ENCODE measurements at places on chromosomes 6 and 20.

DNA sequence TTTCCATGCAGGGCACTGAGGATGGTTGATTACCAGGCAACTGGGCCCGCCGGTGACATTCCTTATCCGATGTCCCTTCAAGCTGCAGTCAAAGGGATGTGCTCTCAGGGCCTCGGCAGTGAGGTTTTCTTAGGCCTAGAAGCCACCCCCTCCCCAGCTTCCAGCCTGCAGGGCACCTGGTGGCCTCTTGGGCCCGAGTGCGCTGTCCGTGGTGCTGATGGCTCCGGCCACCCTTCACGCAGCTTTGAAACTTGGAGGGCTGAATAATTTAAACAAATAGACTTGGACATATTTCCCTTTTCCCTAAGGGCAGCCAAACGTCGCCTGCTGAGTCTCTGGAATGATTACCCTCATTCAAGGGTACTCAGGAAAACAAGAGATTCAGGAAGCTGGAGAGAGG lies 8.9 kb upstream of the MLN start:
- peak; percentile 24 for DNase-seq

DNA sequence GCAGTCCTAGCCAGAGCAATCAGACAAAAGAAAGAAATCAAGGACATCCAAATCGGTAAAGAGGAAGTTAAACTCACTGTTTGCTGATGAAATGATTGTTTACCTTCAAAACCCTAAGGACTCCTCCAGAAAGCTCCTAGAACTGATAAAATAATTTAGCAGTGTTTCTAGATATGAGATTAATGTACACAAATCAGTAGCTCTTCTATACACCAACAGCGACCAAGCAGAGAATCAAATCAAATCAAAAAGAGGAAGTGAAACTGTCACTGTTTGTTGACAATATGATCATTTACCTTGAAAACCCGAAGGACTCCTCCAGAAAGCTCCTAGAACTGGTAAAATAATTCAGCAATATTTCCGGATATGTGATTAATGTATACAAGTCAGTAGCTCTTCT lies 21.7 kb downstream of the SERPINB9 start:
- DNase-seq, result no peak

DNA sequence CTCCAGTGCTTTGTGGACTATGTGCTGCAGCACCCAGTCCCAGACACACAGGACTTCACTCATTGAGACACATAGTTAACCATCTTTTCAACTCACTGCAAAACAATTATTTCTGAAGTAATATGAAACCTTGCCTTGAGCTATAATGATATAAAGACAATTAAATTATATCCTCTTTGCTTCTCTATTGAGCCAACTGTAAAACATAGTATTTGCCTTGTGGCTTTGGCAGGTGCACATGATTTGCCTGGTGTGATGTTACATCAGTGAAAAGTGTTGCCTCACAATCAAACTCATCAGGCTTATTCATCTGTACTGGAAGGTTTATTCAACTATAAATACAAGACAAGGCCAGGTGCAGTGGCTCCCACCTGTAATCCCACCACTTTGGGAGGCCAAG lies 80.6 kb downstream of the NCOA7 start:
- DNase-seq, result no peak

- peak; percentile 40 for DNase-seq
Measured at GRCh38 chr6:90079560-90080490, 185.6 kb downstream of the GJA10 start.

DNA sequence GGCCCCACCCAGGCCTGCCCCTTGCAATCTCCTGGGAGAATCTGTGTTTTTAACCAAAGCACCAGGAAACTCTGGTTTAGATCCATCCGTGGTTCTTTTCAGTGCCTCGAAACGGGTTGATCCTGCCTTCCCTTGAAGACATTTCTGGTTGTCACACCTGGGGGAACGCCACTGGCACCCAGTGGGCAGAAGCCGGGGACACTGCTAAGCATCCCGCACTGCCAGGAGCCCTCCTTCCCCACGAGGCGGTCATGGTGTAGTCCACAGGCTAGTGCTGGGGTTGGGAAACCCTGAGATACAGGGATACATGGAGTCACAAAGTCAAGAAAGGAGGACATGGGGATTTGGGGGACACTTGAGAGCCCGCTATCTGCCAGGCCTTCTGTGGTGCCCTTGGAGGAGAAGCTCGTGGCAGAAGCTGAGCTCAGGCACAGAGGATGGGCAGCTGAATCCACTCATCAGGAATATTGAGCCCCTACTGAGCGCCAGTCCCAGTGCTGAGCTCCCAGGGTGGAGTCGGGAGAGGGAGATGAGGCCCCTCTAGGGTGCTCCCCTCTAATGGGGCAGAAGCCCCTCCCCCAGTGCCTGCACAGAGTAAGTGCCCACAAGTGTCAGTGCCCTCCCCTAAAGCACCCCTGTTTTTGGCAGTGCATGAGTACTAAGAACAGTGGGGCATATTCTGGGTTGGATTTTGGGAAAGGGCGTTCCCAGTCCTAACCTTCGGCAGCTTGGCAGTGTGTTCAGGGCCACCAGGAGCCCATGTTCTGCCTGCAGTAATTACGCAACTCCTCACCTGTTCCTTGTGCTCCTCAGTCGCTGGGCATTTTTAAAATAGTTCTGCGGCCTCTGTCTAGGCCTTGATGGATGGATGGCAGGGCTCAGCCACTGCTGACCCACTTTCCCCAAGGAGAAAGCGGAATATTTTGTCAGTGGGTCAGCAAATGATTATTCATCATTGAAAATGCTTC lies 25.6 kb upstream of the PHACTR3 start:
- DNase-seq, result no peak

- no peak for DNase-seq
Measured at GRCh38 chr6:107121964-107122495, 6.7 kb upstream of the BEND3 start.

GRCh38 chr6:48996461-48997119 lies 466.5 kb downstream of the MMUT start:
- DNase-seq, result no peak

DNA sequence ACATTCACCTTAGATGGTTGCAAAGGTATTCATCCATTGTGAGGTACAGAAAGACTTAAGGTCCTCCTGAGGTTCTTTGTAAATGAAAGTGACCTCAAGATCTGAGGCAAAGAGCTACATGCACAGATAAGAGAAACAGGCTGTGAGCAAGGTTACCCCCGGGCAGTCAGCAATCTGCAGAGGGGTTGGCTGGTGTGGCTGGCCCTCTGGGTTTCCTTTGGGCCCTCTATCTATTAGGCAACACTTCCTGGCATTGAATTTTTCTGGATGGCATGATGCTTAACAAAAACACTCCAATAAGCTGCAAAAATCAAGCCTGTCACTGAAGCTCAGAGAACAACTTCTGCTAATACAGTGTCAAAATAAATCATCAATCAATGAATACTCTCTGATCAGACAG lies 48.9 kb upstream of the RALGAPA2 start:
- no peak for DNase-seq

- no peak for DNase-seq
Measured at GRCh38 chr20:2311329-2311728, 15.5 kb downstream of the TGM3 start.

- DNase-seq, result no peak
Measured at GRCh38 chr20:41405436-41405835, 38.8 kb upstream of the EMILIN3 start.

- no peak for DNase-seq
Measured at GRCh38 chr6:159331451-159331850, 162.3 kb downstream of the FNDC1 start.

DNA sequence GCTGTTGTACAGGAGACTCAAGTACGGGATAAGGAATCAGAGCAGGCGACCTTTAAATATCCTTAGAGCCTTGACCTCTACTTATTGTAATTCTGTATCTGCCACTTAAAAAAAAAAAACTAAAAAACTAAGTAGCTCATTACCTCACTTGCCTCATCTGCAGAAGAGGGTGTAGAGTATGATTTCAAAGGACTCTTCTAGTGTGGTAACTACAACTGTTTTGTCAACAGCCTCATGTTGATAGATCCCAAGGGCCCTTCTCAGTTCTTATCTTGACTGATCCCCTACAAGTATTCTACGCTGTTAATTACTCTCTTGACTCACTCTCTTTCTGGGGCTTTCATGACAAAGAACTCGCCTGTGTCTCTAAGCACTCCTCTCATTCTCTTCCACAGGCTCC lies 16.7 kb upstream of the PDYN start:
- no peak for DNase-seq

DNA sequence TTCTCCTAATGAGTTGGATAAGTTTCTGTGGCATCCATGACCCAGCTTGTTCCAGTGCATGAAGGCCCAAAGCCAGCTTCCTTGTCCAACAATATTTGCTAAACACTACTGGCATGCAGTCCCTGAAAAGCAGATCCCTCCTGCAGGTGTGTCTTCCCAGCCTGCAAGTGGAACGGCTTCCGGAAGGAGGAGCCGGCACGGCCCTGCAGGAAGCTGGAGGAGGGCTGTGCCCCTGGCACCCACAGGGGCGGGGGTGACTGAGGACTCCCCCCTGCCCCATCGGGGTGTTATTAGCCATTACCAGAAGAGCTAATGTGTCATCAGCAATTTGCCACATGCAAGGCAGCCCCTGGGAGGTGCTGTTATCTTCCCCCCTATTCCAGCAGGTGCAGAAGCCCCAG lies 27.4 kb downstream of the NPEPL1 start:
- no peak for DNase-seq

DNA sequence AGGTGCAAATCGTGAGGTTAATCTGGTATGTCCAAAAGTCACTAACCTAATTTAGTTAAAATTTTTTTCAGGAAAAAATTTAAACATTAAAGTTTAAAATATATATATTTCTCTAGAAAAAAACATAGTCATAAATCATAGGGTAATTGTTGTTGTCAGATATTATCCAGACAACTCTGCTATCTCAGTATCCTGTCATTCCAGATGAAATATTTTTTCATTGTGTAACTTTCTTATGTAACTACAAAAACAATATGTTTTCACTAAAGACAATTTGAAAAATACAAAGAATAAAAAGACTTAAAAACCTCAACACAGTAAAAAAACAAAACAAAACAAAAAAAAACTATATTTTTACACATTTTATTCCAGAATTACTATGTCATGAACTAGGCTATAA lies 57.6 kb downstream of the TENT5A start:
- no peak for DNase-seq

DNA sequence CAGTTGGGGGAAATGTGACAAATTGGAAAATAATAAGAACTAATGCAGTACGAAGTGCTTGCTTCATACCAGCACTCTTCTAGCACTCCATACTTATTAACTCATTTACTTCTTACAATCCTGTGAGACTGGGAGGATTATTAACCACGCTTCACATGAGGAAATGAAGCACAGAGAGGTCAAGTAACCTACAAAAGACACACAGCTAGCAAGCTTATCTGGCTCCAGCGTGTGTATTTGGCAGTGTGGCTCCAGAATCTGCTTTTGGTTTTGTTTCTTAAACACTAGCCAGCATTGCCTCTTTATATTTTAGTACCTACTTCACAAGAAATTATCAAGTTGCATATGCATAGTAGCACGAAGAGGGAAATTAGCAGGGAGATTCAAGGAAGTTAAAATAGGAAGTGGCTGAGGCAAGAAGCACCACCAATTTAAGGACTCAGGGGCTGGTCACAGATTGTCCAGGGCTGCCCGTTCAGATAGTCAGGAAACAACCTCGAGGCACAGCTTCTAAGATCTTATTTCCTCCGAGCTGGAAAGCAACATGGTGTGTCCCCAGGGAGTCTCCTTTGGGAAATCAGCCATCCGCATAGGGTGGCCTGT lies 302.7 kb upstream of the PRDM1 start:
- DNase-seq, result no peak

DNA sequence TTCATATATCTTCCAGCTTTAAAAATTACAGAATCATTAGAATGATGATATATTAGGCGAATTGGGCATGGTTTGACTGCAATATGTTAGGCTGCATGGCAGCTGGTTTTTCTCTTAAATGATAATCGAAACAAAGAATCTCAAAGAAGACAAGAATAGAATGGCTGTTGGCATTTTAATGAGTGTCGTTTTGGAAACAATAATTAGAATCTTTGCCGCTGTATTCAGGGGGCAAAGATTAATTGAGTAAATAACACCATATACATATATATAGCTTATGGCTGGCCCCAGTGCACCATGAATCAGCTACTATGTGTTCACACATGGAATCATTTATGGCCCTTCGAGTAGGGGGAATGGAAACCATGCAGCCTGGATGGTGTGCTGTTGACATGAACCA lies 216.2 kb downstream of the RNF144B start:
- DNase-seq, result no peak

DNA sequence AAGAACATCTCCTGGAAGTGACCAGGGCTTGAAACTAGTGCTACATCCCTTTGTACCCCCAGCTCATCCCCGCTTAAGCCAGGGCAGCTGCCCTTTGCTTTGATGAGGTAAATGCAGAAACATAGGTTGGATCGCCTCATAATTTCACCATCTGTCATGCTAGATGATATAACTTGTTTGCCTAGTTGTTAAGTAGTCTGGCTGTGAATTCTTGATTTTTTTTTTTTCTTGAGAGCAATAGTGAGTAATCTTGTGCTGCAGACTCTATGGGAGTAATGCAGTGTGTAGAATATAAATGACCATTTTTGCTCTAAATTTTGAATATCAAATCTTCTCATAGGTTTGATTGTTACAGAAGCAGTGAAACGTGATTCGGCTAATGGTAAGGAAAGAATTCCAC lies 4.1 kb downstream of the TRDN start:
- DNase-seq, result no peak

DNA sequence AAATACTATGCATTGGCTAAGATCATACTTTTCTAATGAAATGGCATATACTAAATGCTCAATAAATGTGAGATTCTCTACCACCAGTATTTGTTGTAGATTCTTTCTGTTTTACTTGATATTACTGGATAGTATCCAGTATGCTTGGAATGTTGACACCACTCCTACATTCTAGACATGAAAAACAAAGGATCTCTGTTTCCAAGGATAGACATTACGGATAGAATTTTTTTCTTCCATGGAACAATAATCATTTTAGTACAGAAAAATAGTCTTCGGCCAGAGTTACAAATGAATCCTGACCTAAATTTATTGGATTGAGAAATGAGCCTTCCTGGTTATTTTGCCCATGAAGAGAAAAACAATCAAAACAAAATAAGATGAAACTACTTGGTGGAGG lies 258.2 kb upstream of the NT5E start:
- DNase-seq, result no peak

DNA sequence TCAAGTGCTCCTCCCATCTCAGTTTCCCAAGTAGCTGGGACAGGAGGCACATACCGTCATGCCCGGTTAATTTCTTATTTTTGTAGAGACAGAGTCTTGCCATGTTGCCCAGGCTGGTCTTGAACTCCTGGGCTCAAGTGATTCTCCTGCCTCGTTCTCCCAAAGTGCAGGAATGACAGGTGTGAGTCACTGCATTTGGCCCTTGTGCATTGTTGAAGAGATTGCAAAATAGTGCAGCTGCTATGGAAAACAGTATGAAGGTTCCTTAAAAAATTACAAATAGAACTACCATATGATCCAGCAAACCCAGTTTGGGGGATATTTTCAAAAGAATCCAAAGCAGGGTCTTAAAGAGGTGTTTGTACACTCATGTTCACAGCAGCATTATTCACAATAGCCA lies 69.1 kb downstream of the GJA10 start:
- DNase-seq, result no peak
